ENCODE measurements at places on chromosomes 1 and 21.

- DNase-seq, result peak; percentile 53
Observed at GRCh38 chr1:86259390-86259789, 102.8 kb upstream of the COL24A1 start.

DNA sequence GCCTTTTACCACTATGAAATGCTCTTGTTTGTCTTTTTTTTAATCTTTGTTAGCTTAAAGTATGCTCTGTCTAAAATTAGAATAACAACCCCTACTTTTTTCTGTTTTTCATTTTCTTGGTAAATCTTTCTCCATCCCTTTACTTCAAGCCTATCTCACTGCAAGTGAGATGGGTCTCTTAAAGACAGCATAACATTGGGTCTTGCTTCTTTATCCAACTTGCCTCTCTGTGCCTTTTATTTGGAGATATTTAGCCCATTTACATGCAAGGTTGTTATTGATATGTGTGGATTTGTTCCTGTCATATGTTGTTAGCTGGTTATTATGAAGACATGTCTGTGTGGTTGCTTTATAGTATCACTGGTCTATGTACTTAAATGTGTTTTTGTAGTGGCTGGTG is 41.3 kb upstream of the SSX2IP start:
- no peak for DNase-seq

DNA sequence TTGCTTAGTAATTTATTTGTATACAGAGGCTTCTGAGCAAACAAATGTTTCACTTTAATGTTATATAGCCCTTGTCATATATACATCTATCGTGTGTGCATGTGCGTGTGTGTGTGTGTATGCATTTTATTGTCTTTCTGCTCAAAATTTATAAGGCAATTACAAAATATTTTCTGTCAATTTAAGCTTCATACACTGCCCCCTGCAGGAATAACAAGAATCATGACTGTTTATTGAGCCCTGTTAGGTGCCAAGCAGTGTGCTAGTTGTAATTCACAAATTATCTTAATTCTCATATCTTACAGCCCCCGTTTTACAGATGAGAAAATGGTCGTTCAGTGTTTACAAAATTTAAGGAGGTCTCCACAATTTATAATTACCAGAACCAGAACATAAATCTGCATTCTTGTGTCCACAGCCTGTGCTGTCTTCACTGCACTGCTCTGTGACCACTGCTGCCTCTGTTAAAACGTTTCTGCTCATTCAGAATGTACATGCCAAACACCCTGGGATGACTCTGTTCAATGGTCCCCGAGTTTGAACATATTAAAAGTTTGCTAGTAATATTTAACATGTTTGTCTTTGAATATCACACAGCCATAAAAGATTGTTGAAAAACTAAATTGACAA is 181.3 kb downstream of the ATP6V1G3 start:
- peak; percentile 16 for DNase-seq

GRCh38 chr1:11594222-11594621 is 60.0 kb downstream of the FBXO2 start:
- DNase-seq, result peak; percentile 2

DNA sequence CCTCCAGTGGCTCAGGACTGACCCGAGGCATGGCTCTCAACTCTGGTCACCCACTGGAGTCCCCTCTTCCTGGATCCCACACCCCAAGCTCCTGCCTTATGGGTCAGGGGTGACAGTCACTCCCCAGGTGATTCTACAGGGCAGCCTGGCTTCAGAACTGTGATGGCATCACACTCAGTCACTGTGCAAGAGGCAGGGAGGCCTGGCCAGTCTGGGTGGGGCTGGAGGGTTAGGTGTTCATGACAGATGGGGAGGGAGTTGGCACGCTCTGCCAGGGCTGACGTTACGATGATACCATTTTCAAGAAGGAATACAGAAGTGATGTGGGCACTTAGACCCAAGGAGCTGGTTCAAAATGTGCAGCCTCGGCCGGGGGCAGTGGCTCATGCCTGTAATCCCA is 25.2 kb upstream of the ABCG1 start:
- no peak for DNase-seq

- peak; percentile 78 for DNase-seq
Observed at GRCh38 chr1:201634261-201634660, 95.3 kb downstream of the NAV1 start.

DNA sequence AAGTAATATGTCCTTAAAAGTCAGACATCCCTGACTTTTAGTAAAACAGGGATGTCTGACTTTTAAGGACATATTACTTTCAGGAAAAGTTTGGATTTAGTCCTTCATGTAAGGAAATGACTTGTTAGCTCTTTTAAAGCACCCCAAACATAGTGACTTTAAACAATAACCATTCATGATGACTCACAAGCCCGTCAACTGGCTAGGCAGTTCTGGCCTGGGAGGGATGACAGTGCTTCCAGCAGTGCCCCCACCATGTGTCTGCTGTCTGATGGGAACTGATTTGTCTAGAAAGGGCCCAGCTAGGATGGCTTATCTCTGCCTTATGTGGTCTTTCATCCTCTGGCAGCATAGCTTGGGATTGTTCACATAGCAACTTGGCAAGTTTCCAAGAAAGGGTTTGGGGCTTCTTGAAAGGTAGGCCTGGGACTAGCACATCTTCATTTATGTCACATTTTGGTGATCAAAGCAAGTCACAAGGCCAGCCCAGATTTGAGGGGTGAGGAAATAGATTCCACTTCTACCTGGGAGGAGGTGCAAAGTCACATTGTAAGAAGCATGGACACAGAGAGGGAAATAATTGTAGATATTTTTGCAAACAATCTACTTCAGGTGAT is 143.5 kb downstream of the C1orf94 start:
- no peak for DNase-seq

- no peak for DNase-seq
Observed at GRCh38 chr1:96583903-96584302, 137.7 kb upstream of the PTBP2 start.

GRCh38 chr1:48236716-48237470 is 14.4 kb downstream of the SLC5A9 start:
- peak; percentile 35 for DNase-seq

GRCh38 chr1:84365225-84366221 is 32.8 kb upstream of the DNASE2B start:
- DNase-seq, result peak; percentile 99

- no peak for DNase-seq
Observed at GRCh38 chr1:32051706-32052105, 21.0 kb upstream of the TMEM39B start.

DNA sequence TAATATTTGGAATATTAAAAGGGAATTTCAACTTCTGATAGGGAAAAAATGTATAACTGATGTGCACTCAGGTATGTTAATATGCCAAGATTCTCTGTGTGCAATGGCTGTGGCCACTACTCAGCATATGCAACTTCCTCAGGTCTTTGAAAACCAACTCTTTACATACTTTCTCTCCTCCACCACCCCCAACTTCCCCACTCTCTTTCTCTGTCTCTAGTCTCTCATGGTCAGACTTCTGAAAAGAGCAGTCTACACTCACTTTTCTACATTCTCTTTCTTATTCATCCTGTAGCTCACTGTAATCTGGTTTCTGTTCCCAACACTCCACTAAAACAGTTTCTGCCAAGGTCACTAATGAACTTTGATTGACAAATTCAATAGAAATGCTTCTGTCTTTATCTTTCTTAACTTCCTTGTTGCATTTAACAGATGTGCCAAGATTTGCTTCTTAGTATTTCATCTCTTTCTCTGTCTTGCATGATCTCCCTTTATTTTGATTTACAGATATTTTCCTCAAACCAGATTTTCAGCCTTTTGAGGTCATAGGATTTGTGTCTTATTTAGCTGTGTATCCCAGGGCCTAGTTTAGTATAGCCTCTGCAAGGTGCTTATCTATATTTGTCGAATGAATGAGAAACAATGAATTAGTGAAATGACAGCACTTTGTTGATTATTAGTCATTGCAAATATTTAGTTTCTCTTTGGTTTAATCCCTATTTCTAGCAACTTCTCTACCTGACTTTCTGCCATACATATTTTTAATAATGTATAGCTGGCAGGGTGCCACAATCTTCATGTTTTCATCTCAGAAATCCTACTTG is 168.9 kb downstream of the LMO4 start:
- no peak for DNase-seq

DNA sequence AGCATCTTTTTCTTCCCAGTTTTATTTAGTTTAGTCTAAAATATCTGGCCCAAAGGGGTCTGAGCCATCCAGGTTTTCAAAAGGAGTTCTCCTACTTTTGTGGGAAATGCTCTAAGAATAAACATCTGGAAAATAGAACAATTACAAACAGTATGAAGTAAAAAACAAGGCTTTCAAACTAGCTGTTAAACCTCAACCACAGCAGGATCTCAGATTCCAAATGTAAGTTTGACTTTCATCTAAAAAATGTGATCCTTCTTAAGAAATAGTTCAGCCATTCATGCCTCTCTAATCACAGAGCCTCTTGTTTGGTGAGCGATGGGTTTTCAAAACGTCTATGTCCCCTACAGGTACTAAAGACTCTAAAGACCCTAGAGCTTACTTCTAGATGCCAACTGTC is 413.5 kb downstream of the DUSP10 start:
- no peak for DNase-seq

GRCh38 chr1:159935719-159936272 is 9.6 kb downstream of the IGSF9 start:
- no peak for DNase-seq

DNA sequence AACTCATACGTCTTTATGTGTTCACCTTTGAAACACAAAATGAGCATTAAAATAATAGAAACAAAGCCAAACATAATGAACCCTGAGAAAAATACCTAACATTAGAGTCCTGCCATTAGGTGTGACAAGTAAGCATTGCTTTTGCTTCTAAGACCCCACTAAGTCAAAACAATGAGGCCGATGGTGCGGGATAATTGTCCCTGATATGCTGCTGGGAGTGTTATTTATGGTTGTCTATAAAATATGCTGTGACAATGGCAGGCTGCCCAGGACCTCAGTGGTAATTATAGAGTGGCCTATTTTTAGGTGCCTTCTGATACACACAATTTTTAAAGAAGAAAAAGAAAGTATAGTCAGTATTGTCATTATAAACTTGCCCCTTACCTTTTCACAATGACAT is 1423.1 kb downstream of the AMY1C start:
- no peak for DNase-seq

- DNase-seq, result no peak
Observed at GRCh38 chr1:223223091-223223995, 80.3 kb upstream of the TLR5 start.

GRCh38 chr21:42581993-42582786 is 68.5 kb downstream of the SLC37A1 start:
- DNase-seq, result no peak

GRCh38 chr1:70090141-70090540 is 115.2 kb downstream of the LRRC40 start:
- DNase-seq, result peak; percentile 9

- peak; percentile 92 for DNase-seq
Observed at GRCh38 chr1:40944326-40944725, 35.2 kb upstream of the CTPS1 start.

DNA sequence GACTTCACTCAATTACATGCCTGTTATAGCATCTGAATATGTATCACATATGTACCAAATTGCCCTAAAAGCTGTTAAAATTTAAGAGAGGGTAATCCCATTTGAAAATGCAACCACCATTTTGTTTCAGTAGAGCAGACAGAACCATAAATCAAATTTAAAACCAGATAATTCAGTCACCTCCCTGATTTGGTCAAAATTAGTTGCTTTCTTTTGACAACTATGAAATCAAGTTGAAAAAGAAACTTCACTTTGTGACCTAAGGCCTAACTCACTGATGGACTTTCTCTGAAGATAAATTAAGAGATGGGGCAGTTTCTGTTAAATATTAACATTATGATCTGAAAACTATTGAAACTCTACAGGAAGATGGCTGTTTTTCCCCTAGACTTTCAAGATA is 6.7 kb downstream of the GORAB start:
- no peak for DNase-seq

GRCh38 chr1:14887764-14888350 is 265.7 kb upstream of the TMEM51 start:
- DNase-seq, result no peak
